Urothelium cell line (cell line): ENCODE measurements at places on chromosomes 7 and 10.

GRCh38 chr10:4103603-4104002 lies 318.6 kb upstream of the KLF6 start:
- DNase-seq, result no peak

DNA sequence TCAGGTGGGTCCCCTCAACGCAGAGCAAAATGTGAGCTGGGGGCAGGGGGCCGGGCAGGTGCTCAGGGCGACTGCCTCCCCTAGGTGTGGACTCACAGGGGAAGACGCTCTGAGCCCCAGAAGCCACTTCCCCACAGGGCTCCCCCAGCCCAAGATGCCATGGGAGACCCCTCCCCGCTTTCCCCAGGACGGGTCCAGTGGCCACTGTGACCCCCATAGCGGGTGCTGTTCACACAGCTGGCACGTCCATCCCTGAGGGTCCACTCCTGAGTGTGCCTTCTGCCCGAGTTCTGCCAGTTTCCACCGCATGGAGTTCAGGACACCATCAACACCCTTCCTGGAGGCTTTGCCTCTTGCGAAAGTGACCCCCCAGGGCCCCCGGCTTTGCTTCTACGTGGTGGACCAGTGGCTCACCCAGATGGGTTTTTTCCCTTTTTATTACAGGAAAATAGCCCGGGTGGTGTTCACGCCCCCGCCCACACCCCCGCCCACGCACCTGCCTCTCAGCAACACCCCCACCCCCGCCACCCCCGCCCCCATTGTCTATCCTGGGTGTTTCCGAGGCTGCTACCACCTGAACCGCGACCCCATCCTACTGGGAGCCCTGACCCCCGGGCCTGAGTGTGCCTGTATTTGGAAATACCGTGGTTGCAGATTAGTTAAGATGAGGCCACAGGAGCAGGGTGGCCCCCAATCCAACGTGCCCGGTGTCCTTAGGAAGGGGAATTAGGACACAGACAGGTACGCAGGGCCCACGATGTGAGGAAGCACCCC lies 32.0 kb downstream of the ADAP1 start:
- no peak for DNase-seq

DNA sequence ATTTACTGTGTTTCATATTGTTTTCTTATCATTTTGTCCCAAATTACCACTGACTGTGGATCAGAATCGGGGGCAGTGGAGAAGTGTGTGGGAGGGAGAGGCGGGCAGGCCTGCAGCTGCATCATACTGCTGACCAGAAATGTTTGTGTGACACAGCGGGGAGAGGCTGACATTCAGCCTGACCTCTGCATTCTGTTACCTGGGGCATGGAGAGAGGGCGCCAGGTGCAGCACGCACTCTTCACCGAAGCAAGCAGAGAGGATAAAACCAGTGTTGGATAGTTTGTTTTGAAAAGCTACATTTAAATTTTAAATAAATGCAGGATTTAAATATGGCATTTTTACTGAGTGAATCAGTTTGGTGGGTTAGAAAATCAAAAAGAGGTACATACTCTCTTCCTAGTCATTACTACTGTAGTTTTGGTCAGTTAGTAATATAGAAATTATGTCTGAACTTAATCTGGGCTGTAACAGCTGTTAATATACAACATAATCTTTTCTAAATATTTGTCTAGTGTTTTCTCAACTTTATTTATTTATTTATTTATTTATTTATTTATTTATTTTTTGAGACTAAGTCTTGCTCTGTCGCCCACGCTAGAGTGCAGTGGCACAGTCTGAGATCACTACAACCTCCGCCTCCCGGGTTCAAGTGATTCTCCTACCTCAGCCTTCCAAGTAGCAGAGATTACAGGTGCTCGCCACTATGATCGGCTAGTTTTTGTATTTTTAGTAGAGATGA lies 8.8 kb upstream of the STMP1 start:
- DNase-seq, result no peak

DNA sequence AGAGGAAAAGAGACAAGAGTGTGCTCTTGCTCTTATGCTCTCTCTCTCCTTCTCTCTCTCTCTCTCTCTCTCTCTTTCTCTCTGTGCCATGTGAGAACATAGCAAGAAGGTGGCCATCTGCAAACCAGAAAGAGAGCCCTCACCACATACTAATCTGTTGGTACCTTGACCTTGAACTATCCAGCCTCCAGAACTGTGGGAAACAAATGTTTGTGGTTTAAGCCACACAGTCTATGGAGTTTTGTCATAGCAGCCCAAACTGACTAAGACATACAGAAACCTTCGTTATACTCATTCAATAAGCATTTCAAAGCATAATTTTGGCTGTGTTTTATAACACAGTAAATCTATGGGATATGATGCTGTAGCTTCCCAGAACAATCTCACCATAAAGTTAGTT lies 56.4 kb upstream of the PLPP4 start:
- DNase-seq, result no peak

- DNase-seq, result no peak
Measured at GRCh38 chr10:77586719-77587415, 50.7 kb downstream of the KCNMA1 start.

DNA sequence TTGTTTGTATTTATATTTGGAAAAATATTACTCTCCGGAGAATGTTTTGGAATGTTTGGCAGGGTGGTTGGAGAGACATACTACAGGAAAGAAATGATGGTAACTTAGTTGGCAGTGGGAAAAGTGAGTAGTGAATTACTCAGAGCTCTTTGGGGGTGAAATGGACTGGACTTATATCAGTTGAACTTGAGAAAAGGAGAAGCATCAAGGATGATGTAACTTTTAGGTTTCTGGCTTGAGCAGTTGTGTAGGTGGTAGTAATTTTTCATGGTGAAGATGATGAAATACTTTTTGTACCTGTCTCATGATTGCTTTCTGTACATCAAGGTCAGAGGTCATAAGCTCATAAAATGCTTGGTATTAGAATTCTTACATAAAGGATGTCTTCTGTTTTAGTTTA lies 617.2 kb downstream of the AUTS2 start:
- no peak for DNase-seq

DNA sequence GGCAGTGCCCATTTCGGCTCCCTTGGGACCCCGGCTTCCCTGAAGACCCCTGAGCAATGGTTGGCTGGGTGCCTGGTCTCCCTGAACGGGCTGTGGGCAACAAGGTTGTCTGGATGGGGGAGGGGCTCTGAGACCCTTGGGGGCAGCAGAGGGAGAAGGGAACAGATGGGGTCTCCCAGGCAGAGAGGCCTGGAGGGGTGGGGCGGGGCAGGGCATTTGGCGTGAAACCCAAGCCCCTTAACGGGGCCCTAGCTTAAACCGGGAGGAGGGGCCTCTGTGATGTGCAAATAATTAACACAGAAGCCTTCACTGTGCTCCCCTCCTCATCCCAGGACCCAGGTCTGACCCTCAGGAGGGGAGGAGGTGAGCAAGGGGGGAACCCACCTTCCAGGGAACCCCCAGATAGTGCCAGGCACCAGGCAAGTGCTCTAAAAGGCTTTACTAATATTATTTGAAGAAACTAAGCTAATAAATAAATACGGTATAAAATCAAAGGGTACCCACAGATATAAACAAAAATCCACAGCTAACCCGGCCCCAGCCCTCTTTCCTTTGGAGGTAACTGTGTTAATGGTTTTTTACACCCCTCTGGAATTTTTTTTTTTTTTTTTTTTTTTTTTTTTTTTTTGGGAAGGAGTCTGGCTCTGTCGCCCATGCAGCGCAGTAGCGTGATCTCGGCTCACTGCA lies 170.8 kb downstream of the RNF216 start:
- DNase-seq, result no peak

- DNase-seq, result no peak
Measured at GRCh38 chr7:8176370-8177081, 85.4 kb downstream of the ICA1 start.

DNA sequence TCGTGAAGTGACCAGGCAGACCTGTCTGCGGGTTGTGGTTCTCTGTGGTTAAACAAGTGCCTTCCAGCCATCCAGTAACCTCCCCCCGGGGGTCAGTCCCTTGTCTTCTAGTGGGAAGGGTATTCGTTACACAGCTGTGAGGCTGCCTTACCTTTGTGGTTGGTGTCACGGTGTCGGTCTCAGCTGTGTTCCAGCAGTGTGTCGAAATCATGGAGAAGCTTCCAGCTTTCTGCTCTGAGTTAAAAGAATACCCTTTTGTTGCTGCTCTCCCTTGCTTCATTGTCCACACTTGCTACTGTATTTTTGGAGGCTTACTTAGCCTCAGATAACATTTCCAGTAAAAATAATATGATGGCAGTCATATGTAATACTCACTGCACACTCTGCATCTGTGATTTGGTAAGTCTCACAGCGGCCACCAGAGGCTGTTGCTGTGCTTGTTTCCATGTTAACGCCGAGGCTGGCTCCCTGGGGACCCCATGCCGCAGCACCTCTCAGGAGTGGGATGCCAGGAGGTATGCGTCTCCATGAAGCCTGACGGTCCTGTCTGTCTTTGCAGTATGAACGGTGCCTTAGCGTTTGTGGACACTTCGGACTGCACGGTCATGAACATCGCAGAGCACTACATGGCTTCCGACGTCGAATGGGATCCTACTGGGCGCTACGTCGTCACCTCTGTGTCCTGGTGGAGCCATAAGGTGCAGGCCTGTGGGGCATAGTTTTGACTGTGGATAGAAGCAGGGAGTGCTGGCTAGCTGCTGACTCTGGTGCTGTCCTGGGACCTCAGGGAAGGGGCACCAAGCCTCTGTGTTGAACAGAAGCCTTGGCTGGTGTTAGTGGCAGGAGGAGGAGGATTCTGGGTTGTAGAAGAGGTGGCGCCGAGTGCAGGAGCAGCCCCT lies 20.5 kb downstream of the EIF3B start:
- no peak for DNase-seq

- no peak for DNase-seq
Measured at GRCh38 chr7:126689037-126689436, 563.7 kb downstream of the GRM8 start.

- no peak for DNase-seq
Measured at GRCh38 chr7:105906695-105907094, 30.3 kb upstream of the ATXN7L1 start.

- no peak for DNase-seq
Measured at GRCh38 chr10:43902842-43903241, 254.2 kb upstream of the ZNF32 start.

- DNase-seq, result no peak
Measured at GRCh38 chr7:87316846-87317552, 28.5 kb upstream of the CROT start.

DNA sequence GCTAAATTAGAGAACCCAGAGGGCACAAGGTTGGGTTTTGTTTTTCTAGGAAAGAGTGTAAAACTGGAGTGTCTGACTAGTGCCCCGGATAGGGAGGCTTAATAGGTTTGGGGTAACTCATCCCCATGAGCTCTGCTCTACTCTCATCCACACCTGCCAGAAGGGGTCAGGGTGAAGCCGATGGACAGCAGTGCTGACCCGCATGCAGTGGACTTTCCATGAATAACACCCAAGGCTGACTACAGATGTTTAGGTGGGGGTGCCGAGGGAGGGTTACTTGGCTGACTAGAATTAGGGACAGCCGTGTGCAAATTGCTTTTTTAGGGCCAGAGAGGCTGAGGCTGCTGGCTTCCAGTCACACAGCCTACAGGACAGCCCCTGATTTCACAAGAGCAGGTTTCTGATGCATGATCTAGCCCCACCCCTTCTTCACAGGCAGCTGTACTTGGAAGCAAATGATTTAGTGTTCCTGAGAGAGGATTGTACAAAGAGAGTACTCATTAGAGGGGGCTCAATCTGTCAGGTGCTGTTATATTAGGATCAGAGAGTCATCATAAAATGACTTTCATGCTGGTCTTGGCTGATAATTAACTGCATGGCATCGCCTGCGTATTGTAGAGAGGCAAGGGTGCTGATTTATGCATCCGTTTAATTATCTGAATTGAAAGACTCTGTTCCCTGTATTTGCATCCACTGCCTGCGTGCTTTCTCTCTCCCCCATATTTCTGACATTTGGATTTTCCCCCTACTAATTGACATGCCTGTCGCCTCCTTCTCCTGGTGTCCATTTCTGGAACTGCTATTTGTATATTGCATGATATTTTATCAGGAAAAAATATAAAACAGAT lies 9.5 kb downstream of the INHBA start:
- DNase-seq, result no peak

GRCh38 chr10:73956476-73957359 lies 41.2 kb upstream of the VCL start:
- DNase-seq, result peak; percentile 48

- DNase-seq, result no peak
Measured at GRCh38 chr10:36224431-36224985, 582.4 kb upstream of the FZD8 start.

- DNase-seq, result peak; percentile 76
Measured at GRCh38 chr7:106425017-106425719, 140.4 kb upstream of the NAMPT start.

GRCh38 chr10:29585488-29585976 lies 49.2 kb downstream of the SVIL start:
- DNase-seq, result no peak

GRCh38 chr10:69817078-69817581 lies 15.4 kb downstream of the COL13A1 start:
- DNase-seq, result no peak

GRCh38 chr10:70773965-70774809 lies 11.0 kb downstream of the TBATA start:
- no peak for DNase-seq

- DNase-seq, result no peak
Measured at GRCh38 chr10:96400465-96400864, 41.7 kb upstream of the OPALIN start.

DNA sequence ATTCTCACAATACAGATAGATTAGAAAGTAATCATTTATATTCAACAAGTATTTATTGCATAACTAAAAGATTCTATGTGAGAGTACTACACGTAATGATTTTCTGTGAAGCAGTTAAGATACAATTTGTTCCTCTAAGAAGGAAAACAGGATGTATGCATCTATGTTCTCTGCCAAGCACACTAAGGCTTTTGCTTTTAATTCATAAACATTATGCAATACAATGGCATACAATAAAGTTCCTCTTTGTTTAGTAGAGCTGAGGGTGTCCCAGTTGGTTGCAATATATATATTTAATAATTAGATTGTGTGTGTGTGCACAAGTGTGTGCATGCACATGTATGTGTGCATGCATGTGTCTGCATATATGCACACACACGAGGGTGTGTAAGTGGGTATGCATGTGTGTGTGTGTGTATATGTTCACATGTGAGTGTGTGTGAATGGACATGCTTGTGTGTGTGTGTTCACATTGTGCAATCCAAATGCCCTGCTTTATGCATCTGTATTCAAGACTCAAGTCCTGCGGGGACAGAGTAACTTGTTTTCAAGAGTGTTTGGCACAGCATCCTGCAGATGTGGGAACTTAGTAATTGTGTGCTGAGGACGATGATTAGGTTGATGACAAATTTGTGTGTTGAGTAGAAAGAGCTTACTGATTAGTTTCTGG lies 481.5 kb upstream of the KLF6 start:
- DNase-seq, result no peak

DNA sequence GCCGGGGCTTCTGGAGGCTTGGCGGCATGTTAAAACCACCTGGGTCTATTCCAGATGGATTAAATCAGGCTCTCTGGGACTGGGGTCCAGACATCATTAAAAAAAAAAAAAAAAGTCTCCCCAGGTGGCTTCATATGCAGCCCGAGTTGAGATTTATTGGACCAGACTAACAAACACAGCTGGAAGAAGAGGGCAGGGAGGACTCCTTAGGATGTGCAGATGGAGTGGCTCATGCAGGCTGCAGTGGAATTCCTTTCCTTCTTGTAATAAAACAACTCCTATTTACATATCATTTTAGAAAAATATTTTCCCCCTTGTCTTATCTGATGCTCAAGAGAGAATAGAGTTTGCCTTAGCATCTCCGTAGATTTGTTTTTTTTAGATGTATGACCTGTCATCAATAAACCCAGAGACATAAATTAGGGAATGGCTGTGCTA lies 238.1 kb downstream of the CAMK1D start:
- no peak for DNase-seq

GRCh38 chr7:145909991-145910513 lies 206.5 kb upstream of the CNTNAP2 start:
- peak; percentile 3 for DNase-seq
